ENCODE measurements at places on chromosomes 4 and X. TPM values are rescaled to one million over a fixed set of nuclear protein-coding genes. Genes with fewer than 3 reads are reported as not detected.

DNA sequence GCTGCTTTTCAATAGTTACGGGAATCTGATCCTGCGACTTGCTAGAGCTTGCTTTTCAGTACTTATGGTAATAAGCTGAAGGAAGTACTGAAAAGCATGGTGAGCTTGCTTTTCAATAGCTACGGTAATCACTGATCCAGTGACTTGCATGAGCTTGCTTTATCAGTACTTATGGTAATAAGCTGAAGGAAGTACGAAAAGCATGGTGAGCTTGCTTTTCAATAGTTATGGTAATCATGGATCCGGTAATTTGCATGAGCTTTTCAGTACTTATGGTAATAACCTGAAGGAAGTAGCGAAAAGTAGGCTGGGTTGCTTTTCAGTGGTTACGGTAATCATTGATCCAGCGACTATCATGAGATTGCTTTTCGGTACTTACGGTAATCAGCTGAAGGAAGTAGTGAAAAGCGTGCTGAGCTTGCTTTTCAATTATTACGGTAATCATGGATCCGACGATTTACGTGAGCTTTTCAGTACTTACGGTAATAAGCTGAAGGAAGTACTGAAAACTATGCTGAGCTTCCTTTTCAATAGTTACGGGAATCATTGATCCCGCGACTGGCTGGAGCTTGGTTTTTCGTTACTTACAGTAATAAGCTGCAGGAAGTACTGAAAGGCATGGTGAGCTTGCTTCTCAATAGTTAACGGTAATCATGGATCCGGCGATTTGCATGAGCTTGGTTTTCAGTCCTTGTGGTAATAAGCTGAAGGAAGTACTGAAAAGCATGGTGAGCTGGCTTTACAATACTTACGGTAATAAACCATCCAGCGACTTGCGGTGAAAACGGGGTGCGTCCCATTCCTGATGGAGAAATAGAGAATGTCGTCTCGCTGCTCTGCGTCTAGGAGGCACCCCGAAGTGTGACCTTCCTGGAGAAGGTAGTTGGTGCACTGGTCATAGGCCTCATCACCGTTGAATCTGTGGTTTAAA, 6.5 kb downstream of the CRLF2 start:
- H3K36me3 ChIP-seq: no peaks in the 10 kb centered on the region
- H3K4me1 ChIP-seq: peaks cover 11% of the 10 kb centered on the region
- no peaks in the 10 kb centered on the region for H3K27me3 ChIP-seq
- peak; percentile 21 for DNase-seq
- no peak overlapping the region for H3K4me3 ChIP-seq
- H3K27ac ChIP-seq: no peak overlapping the region

DNA sequence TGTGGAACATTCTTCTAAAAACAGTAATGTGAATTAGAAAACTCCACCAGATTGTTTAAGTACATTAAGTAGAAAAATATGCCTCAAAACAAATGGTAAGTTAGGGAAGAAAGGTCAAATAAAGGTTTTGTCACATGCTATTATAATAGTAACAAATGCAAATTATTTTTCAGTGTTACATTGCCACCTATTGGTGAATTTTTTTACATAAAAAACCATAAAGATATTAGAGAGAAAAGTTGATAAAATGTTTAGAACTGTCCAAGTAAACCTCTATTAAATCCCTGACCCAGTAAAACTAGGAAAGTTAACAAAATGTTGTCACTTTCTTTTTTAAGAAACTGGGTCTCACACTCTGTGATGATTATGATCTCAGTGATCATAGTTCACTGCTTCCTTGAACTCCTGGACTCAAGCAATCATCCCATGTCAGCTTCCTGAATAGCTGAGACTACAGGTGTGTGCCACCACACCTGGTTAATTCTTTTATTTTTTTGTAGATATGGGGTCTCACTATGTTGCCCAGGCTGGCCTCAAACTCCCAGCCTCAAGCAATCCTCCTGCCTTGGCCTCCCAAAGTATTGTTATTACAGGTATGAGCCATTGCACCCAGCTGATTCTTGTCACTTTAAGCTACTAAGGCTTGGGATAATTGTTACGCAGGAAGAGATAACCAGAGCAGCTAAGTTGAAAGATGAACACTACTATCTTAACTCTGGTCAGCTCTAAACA, 157.6 kb downstream of the ATRX start:
- H3K36me3 ChIP-seq: no peaks in the 10 kb centered on the region
- H3K4me3 ChIP-seq: no peak overlapping the region
- no peak overlapping the region for H3K27ac ChIP-seq
- H3K4me1 ChIP-seq: no peaks in the 10 kb centered on the region
- no peak for DNase-seq
- no peaks in the 10 kb centered on the region for H3K27me3 ChIP-seq

- H3K27ac ChIP-seq: no peak overlapping the region
Observed at GRCh38 chr4:162707962-162708361, 458.7 kb downstream of the NAF1 start.

GRCh38 chrX:40573763-40574162, 7.0 kb upstream of the ATP6AP2 start:
- DNase-seq: no peak
- no peaks in the 10 kb centered on the region for H3K36me3 ChIP-seq
- H3K4me1 ChIP-seq: no peaks in the 10 kb centered on the region
- H3K27me3 ChIP-seq: no peaks in the 10 kb centered on the region
- no peak overlapping the region for H3K27ac ChIP-seq

GRCh38 chrX:140817943-140818342, 108.4 kb downstream of the LINC00632 start:
- H3K27me3 ChIP-seq: no peaks in the 10 kb centered on the region
- no peak for DNase-seq

GRCh38 chrX:44802613-44803012, 41.2 kb upstream of the DUSP21 start:
- DNase-seq: no peak
- H3K4me1 ChIP-seq: no peaks in the 10 kb centered on the region
- H3K36me3 ChIP-seq: no peaks in the 10 kb centered on the region

- H3K4me3 ChIP-seq: no peak overlapping the region
- H3K4me1 ChIP-seq: no peaks in the 10 kb centered on the region
- no peak for DNase-seq
- H3K36me3 ChIP-seq: no peaks in the 10 kb centered on the region
- H3K27ac ChIP-seq: no peak overlapping the region
Observed at GRCh38 chr4:128871948-128872347, 62.4 kb downstream of the JADE1 start.

DNA sequence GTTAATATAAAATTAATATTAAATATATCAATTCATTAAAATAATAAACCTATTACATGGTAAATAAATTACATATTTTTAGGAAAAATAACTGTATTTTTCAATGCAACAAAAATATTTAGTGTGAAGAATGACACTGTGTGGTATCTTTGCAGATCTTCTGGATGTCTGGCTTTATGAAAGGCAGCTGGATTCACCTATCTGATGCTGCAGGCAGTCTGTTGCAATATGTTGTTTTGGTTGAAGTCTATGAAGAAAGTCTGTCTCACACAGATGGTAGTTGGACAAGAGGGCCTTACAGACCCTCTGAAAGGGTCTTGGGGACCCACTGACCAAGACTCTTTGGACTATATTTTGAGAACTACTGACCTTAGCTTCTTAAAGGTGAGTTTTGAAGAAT, 89.1 kb upstream of the TMEM150C start:
- no peak for DNase-seq
- H3K27ac ChIP-seq: no peak overlapping the region
- peaks cover 8% of the 10 kb centered on the region for H3K4me1 ChIP-seq
- H3K4me3 ChIP-seq: no peak overlapping the region

- DNase-seq: no peak
- peaks cover 26% of the 10 kb centered on the region for H3K27me3 ChIP-seq
- H3K4me3 ChIP-seq: no peak overlapping the region
- no peaks in the 10 kb centered on the region for H3K4me1 ChIP-seq
- H3K27ac ChIP-seq: no peak overlapping the region
Observed at GRCh38 chrX:70525733-70526132, 81.1 kb downstream of the DLG3 start.

DNA sequence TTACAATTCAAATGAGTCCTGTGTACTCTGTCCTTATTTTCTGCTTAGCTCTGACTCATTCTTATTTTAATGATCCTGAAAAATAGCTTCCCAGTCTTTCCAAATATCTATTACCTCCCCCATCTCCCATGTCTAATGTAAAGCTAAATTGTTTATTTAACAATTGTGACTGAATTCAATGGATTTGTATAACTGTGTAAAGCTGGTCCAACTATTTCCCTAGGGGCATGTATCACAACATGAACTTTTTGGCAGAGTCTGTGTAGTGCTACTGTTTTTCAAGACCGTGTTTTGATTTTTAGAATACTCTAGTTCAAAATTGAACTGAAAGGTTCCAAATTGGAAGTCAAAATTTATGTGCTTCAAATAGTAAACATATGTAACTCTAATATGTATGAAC, 67.8 kb downstream of the SPCS3 start:
- no peaks in the 10 kb centered on the region for H3K36me3 ChIP-seq
- no peak for DNase-seq
- H3K4me3 ChIP-seq: no peak overlapping the region
- no peaks in the 10 kb centered on the region for H3K27me3 ChIP-seq

DNA sequence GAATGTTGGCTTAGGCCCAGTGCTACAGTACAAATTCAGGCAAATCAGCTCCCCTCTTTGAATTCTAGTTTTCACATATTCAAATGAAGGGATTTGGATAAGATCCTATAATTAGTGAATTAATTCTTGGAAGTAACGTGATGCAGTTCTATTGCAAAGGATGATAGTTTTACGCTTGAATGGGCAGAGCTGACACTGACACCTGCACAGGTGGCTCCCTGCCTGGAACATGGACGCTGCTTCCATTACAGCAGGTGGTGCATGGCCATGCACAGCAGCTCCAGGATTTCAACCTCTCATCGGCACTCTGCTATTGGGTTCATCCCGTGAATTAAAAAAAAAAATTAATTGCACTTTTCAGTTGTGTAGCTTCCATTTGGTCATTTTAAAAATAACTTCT, 28.4 kb upstream of the RPS6KA6 start:
- H3K4me3 ChIP-seq: no peak overlapping the region
- no peaks in the 10 kb centered on the region for H3K4me1 ChIP-seq
- H3K27me3 ChIP-seq: peaks cover 9% of the 10 kb centered on the region
- no peaks in the 10 kb centered on the region for H3K36me3 ChIP-seq

GRCh38 chr4:17809667-17810066, 890 bp downstream of the DCAF16 start:
- H3K4me1 ChIP-seq: peaks cover 30% of the 10 kb centered on the region
- no peaks in the 10 kb centered on the region for H3K27me3 ChIP-seq
- H3K36me3 ChIP-seq: no peaks in the 10 kb centered on the region
- peak overlapping the region; percentile 64 for H3K4me3 ChIP-seq
- H3K27ac ChIP-seq: peak overlapping the region; percentile 94
- no peak for DNase-seq

DNA sequence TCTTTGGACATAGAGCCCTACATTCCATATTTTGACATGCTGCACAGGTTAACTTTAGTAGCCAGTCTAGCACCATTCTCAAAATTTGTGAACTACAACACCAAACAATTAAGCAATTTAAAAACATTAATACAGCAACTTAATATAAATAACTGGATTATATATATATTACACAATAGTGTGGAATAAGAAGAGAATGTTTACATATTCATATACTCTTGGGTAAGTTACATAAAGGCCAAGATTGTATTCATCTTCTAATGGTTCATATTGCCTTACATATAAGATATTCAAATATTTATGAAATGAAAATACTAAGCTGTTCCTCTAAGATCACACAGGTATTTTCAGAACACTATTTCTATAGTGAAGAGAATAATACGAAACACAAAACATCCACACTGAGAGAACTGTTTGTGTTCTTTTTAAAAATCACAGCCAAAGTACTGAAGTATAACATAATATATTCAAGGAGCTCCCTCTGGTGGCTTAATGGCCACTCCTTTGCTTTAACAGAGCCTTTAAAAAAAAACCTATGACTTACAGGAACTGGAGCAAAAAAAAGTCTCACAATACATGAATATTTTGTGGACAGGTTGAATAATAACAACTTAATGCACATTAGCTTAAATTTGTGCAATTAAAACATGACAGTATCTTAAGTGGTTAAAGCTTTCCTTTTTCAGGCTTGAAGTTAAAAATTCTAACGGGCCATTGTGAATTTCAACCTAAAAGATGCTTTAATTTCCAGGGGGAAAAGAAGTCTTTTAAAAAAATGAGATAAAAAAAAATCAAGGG, 46.2 kb downstream of the NEK1 start:
- H3K36me3 ChIP-seq: no peaks in the 10 kb centered on the region
- DNase-seq: peak; percentile 40
- no peak overlapping the region for H3K4me3 ChIP-seq
- H3K27ac ChIP-seq: no peak overlapping the region
- no peaks in the 10 kb centered on the region for H3K27me3 ChIP-seq
- no peaks in the 10 kb centered on the region for H3K4me1 ChIP-seq

DNA sequence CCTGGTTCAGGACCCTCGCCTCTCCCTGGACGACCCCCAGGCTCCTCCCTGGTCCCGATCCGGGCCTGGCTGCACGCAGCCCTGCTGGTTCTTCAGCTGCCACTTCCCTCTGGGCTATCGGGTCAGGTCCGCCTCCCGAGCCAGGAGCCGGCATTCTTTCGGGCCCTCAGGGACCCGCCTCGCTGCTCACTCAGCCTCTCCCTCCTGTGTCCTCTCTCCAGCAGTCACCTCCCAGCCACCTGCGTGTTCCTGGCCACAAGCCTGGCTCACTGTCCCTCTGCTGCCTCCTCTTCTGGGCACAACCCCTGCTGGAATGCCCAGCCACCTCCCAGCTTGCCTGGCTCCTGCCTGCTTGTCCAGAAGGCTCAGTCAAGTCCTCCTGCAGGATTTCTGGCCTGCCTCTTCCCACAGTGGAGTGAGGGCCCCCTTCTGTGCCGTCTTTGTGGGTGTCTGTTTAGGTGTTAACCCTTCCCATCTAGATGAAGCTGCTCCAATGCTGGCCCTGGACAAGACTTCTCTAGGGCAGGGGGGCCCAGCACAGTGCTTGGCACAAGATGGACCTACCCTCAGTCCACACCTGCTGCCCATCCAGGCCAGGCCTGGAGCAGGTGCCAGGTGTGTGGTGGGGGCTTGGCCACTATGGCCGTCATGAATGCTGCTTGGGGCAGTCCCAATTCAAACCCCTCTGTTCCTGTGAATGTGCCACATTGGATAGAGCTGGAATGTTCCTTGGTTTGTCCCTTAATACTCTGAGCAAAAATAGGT, 2.2 kb downstream of the WFS1 start:
- no peaks in the 10 kb centered on the region for H3K27me3 ChIP-seq
- no peaks in the 10 kb centered on the region for H3K36me3 ChIP-seq
- peaks cover 64% of the 10 kb centered on the region for H3K4me1 ChIP-seq
- DNase-seq: peak; percentile 70
- no peak overlapping the region for H3K4me3 ChIP-seq
- H3K27ac ChIP-seq: peak overlapping the region; percentile 78

- no peaks in the 10 kb centered on the region for H3K4me1 ChIP-seq
- no peaks in the 10 kb centered on the region for H3K27me3 ChIP-seq
- H3K36me3 ChIP-seq: no peaks in the 10 kb centered on the region
- no peak for DNase-seq
- no peak overlapping the region for H3K27ac ChIP-seq
Observed at GRCh38 chr4:124694946-124695598, 17.5 kb downstream of the ANKRD50 start.

Gene ABLIM2
- 20.7 TPM for total RNA-seq

Gene GABRB1
- total RNA-seq: not detected

Gene NAP1L2
- total RNA-seq: 5.1 TPM

Gene UBQLN2
- total RNA-seq: 44.0 TPM

Gene TCEAL2
- total RNA-seq: 1.6 TPM
